Fibroblast of skin of abdomen (primary cell): ENCODE measurements at places on chromosomes 5 and 9.

- DNase-seq: no peak
Measured at GRCh38 chr5:137144656-137145055, 354.5 kb downstream of the SPOCK1 start.

DNA sequence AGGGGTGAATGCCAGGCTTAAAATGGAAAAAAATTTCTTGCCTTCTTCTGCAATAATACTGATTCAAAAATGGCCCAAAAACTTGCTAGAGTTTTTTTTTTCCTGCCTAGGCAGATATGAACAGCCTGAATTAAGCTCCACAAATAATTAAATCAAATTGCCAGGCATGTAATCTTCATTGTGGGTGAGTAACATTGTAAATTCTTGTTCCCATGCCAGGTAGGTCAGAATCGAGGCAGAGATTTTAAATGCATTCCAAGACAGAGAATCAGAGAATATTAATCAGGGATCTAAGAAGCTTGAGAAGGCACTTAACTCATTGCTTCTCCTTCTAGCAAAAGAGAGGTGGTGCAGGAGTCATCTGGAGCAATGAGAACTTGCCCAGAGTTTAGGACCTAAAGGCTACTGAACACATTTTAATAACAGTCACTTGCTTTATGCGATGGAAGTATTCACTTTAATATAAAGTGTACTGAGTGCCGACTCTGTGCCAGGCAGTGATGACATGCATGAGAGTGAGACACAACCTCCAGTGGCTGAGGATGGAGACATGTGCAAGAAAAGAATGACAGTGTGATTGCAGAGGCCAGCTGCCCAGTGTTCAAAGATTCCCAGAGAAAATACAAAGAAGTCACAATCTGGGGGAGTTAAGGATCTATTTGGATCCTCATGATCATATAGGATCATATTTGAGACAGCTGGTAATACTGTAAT is 102.3 kb downstream of the APBA1 start:
- peak; percentile 92 for DNase-seq

- DNase-seq: no peak
Measured at GRCh38 chr9:32955655-32956478, 45.6 kb downstream of the APTX start.

GRCh38 chr5:134422791-134423365 is 11.2 kb upstream of the CDKN2AIPNL start:
- no peak for DNase-seq

GRCh38 chr9:99261923-99262322 is 39.8 kb downstream of the SEC61B start:
- no peak for DNase-seq

- DNase-seq: no peak
Measured at GRCh38 chr5:148875205-148875875, 48.9 kb downstream of the ADRB2 start.

DNA sequence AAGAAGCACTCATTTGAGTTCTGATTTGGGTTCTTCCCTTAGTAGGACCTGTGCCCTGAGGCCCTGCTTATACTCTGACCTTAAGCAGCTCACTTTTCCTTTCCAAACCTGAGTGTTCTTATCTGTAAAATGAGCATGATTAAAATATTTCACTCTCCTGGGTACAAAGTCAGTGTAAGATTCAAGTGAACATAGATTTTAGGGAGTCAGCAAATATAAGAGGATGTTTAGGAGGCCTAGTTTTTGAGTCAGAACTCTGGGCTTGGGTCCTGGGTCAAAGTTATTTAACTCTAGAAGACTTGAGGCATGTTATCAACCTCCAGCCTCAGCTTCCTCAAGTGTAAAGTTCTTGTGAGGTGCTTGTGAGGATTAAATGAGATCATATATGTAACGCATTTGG is 8.7 kb upstream of the SPARC start:
- DNase-seq: no peak

GRCh38 chr5:35320029-35320428 is 89.7 kb upstream of the PRLR start:
- DNase-seq: no peak

GRCh38 chr5:169798438-169798837 is 161.4 kb downstream of the DOCK2 start:
- DNase-seq: no peak

- DNase-seq: no peak
Measured at GRCh38 chr5:83034528-83035207, 42.5 kb downstream of the TMEM167A start.

GRCh38 chr9:34256987-34257585 is 72.0 kb downstream of the KIF24 start:
- no peak for DNase-seq

- DNase-seq: no peak
Measured at GRCh38 chr9:111102793-111103464, 64.7 kb upstream of the LPAR1 start.

DNA sequence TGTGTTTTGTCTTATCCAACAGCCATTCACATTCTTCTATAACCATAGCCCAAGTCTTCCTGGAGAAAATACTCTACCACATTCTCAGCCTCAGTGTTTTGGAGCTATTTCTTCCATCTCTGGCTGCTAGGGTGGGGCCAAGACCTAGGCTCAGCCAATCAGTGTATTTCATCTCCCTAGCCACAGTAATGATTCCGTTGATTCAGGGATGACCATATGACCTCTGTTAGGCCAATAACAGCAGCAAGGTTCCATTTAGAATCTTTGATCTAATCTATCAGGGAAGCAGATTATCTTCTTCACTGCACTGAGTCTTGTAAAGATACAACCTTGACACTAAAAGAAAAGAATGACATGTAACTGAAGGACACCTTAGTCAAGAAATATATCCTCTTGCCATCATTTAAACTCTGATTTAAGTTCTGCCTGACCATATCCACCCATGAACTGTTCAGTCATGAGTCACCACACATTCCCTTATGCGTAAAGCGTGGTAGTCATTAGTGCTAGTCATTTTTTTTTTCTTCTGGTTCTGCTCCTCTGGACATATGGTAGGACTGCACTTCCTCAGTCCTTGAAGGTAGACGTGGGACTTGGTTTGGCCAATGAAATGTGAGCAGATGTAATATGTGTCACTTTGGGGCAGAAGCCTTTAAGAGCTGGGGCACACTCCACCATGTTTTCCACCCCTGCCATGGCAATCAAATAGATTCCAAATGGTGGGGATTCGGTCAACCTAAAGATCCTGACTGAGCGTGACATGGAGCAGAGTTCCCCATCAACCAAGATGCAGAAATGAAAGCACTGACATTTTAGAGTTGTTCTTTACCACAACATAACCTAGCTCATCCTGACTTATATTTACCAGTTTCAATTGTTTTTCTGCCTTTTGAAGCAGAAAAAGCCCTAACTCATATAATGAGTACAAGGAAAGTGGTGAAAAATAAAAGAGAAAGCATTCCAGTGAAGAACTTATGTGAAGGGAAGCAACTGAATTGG is 12.7 kb upstream of the PRELID2 start:
- DNase-seq: peak; percentile 83

DNA sequence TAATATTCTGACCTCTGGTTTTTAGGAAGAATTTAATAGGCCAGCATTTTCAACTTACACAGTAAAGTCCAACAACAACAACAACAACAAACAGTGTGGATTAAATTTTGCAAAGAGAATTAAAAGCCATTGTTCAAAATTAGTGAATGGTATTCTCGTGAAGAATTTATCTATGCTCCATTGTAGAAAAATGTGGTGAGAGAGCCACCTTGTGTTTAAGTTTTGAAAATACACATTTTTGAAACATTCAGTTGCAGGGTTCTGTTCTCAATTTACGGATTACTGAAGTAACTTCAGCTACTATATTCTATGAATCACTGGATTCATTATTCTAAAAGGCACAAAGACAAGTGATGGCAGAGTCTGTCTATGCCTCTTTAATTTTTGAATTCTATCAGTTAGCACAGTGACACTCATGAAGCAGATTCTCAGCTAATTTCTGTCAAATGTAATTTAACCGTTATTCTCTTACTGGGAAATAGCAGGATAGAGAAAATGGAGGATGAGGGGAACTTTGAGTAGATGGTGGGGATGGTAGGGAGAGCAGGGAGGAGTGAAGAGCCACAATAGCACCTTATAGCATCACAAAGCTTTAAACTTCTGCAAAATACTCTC is 11.0 kb downstream of the CCDC152 start:
- peak; percentile 37 for DNase-seq

- DNase-seq: no peak
Measured at GRCh38 chr9:94806307-94806893, 79.9 kb downstream of the AOPEP start.

GRCh38 chr5:172453206-172453985 is 929 bp downstream of the SH3PXD2B start:
- DNase-seq: peak; percentile 81

GRCh38 chr9:127586537-127586936 is 25.5 kb upstream of the STXBP1 start:
- DNase-seq: peak; percentile 74

- DNase-seq: no peak
Measured at GRCh38 chr5:172389578-172390112, 64.7 kb downstream of the SH3PXD2B start.

GRCh38 chr9:92599938-92600461 is 64.2 kb upstream of the ECM2 start:
- no peak for DNase-seq
